Central memory CD8-positive, alpha-beta T cell (primary cell): ENCODE measurements at places on chromosomes 1 and 21.

DNA sequence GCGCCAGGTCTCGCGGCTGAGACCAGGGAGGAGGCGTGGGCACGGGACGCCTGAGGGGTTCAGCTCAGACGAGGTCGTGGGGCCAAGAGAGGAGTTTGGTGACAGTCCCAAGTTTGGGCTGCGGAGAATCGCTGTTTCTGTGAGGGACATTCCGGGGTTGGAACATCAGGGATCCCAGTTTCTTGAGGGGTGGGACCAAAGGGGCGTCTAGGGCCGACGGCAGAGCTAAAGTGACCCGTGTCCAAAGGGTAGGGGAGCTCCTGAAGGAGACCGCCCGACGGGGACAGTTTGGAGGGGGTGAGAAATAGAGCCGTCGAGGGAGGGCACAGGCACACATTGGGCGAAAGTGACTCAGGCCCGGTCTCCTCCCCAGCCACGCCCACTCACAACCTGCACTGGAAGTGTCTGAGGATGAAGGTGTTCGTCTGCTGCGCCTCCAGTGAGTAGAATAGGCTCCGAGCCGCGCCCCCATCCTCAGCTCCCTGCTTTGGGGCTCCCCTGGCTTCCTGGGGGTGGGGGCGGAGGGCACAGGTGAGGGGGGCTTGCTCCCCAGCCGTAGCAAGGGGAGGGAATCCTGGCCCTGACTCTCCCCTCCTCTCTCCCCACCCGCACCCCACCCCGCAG is 7.0 kb downstream of the EFNA3 start:
- peaks cover 36% of the 10 kb centered on the region for H3K27me3 ChIP-seq
- peaks cover 15% of the 10 kb centered on the region for H3K36me3 ChIP-seq
- DNase-seq: peak; percentile 53
- H3K4me3 ChIP-seq: peak overlapping the region; percentile 89
- peak overlapping the region; percentile 78 for H3K27ac ChIP-seq

DNA sequence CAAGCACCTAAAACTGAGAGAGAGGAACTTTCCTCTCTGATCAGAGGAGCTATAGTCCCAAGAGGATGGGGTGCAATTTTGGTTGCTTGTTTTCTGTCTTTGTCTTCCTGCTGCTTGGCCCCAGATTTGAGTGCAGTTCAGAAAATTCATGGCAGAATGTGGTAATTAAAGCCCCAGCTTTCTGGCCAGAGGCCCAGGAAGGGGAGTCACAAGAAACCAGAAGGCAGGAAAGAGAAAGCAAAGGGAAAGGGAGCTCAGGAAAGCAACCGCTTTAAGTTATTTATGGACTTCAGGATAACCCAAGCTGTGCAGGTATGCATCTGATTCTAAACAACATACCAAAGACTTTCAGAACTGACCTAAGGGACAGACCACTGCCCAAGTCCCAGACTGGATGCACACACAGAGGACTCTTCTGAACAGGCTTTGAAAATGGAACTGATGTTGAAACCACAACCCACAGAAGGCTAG is 88.8 kb downstream of the ST3GAL3 start:
- no peak overlapping the region for H3K4me3 ChIP-seq
- DNase-seq: no peak
- no peaks in the 10 kb centered on the region for H3K27me3 ChIP-seq
- H3K4me1 ChIP-seq: peaks cover under 1% of the 10 kb centered on the region

DNA sequence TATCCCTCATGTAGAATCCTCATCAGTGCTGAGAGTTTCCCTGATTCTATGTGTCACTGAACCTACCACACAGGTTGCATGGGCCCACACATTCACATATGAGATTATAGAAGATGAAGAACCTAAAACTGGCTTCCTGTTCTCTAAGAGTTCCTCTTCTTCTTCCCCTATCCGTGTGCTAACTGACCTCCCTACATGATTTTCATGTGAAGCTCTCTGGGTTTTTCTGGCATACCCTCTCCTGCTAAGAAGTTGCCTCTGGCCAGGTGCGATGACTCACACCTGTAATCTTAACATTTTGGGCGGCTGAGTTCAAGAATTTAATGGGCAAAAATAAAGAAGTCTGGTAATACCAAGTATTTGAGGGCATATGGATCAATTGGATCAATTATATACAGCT is 5.5 kb upstream of the CD244 start:
- no peaks in the 10 kb centered on the region for H3K27me3 ChIP-seq
- H3K27ac ChIP-seq: no peak overlapping the region
- no peaks in the 10 kb centered on the region for H3K36me3 ChIP-seq
- no peak overlapping the region for H3K4me3 ChIP-seq
- no peak for DNase-seq
- peaks cover 16% of the 10 kb centered on the region for H3K4me1 ChIP-seq

- peaks cover 22% of the 10 kb centered on the region for H3K36me3 ChIP-seq
- peak overlapping the region; percentile 17 for H3K27ac ChIP-seq
- DNase-seq: no peak
- H3K4me1 ChIP-seq: peaks cover 40% of the 10 kb centered on the region
- no peak overlapping the region for H3K4me3 ChIP-seq
Measured at GRCh38 chr1:246583448-246584185, 17.4 kb downstream of the CNST start.

DNA sequence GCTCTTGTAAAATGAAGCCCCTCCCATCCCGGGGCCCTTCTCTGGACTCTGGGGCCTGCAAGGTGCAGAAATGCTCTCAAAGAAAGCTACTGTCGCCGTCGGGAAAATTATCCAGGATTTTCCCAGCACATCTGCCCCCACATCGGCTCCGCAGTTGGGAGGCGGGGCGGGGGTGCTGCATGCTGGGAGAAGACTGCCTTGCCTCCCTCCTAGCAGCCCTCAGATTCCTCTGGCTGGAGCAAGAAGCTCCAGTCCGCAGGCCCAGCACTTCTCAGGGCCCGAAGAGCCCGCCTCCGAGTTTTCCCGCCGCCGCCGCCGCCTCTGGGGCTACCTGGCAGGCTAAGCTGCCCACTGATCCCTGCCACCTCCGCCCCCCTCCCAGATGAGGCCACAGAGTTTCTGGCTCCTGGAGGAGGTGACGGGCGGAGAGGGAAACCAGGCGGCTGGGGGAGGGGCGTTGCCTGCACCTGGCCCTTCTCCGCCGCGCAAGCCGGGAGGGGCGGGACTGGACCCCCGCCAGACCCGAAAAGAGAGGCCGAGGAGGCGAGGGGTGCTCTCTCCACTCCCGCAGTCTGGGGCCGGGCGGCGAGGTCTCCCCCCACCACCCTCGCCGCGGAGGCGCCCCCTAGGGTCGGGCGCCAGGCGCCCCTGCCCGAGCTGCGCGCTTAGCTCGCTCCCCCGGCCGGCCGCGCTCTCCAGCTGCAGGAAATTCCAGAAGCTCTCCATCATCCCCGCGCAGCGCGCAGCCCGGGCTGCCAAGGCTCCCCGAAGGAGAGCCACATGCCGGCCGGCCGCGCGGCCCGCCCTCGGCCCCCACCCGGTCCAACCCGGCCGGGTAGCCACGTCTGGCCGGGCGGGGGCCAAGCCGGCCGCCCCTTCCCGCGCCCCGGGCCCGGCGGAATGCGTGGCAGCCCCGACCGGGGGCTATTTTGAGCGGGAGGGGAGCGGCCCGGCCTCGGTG is 28.8 kb downstream of the AHDC1 start:
- peak overlapping the region; percentile 23 for H3K4me3 ChIP-seq
- DNase-seq: no peak

GRCh38 chr1:154094411-154094810 is 60.5 kb downstream of the NUP210L start:
- no peaks in the 10 kb centered on the region for H3K4me1 ChIP-seq
- no peak for DNase-seq
- no peak overlapping the region for H3K4me3 ChIP-seq

- no peak for DNase-seq
- no peak overlapping the region for H3K4me3 ChIP-seq
- no peak overlapping the region for H3K27ac ChIP-seq
- H3K36me3 ChIP-seq: peaks cover 2% of the 10 kb centered on the region
Measured at GRCh38 chr1:68231627-68232288, 565 bp downstream of the WLS start.

GRCh38 chr1:69288416-69288815 is 279.3 kb upstream of the LRRC7 start:
- H3K27me3 ChIP-seq: no peaks in the 10 kb centered on the region
- no peaks in the 10 kb centered on the region for H3K4me1 ChIP-seq
- H3K36me3 ChIP-seq: no peaks in the 10 kb centered on the region
- no peak overlapping the region for H3K27ac ChIP-seq

DNA sequence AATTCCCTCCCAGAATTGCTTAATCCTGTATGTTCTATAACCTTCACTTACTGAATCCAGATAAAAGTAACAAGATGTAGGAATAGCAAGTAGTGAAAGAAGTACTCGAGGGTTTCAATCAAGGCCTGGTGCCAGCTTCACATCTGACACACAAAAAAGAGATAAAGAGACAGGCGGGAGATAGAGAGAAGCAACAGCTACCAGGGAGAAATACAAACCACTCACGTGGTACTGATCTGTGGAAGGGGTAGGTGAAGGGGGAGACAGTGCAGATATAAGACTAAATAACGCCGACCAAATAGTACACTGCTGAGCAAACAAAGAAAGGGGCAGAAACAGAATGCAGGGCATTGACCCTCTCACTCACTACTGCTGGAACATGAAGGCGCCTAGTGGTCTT is 295.2 kb downstream of the NEGR1 start:
- H3K4me3 ChIP-seq: no peak overlapping the region
- no peaks in the 10 kb centered on the region for H3K27me3 ChIP-seq
- no peak overlapping the region for H3K27ac ChIP-seq
- no peaks in the 10 kb centered on the region for H3K4me1 ChIP-seq
- no peaks in the 10 kb centered on the region for H3K36me3 ChIP-seq
- no peak for DNase-seq

DNA sequence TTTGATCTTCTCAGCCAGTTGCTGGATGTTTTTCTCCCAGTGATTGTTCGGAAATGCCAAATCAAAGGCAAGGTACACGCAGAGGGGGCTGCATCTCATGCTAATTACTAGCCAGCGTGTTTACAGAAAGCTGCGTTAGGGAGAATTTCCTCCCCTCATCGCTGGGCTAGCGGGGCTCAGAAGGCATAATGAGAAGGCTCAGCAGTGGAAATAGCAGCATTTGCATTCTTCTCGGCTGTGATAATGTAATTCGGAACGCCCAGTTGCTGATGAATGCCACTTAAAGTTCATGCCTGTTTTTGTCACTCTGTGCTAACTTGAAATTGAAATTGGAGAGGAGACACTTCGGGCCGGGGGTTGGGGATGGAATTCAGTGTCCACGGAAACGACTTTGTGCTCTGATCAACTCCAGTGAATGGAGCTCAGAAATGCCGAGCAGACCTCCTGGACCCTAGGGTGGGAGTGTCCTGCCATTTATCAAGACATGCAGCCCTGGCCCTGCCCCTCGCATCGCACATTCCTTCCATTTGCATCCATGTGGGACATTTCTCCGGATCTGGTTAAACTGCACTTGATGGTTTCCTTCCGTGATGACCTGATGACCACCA is 313.4 kb upstream of the C1orf174 start:
- DNase-seq: no peak
- H3K36me3 ChIP-seq: no peaks in the 10 kb centered on the region
- no peak overlapping the region for H3K27ac ChIP-seq
- no peak overlapping the region for H3K4me3 ChIP-seq

DNA sequence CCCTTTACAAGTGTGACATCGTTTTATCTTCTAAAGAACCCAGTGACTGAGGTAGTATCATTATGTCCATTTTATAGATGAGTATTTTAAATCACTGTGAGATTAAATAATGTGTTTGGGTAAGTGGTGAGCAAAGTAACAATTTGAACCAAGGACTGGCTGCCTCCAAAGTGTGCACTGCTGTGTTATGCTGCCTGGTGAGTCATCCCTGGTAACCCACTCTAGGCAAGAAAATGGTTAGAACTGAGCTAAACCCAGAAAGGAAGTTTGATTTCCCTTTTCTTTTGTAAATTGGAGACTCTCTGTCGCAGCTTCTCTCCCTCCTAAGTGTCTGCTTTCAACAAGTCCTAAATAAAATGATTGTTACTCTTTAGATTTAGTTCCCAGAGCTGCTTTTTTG is 342.8 kb upstream of the KAZN start:
- H3K36me3 ChIP-seq: no peaks in the 10 kb centered on the region
- H3K4me3 ChIP-seq: no peak overlapping the region
- H3K4me1 ChIP-seq: no peaks in the 10 kb centered on the region
- H3K27me3 ChIP-seq: peaks cover 37% of the 10 kb centered on the region
- H3K27ac ChIP-seq: no peak overlapping the region

DNA sequence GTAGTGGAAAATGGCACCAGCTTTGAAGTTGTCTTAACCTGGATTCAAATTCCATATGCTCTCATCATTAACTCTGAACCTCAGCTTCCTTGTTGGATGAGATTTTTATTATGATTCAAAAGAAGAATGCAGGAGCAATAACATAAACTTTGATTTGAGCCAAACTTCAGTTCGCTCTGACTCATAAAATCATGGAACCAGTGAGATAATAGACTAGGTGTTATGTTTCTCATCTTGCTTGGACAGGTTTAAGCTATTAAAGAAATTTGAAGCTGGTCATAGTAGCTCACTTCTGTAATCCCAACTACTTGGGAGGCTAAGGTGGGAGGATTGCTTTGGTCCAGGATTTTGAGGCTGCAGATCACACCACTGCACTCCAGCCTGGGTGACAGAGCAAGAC is 172.8 kb downstream of the CLEC20A start:
- no peak for DNase-seq
- no peaks in the 10 kb centered on the region for H3K36me3 ChIP-seq
- H3K27ac ChIP-seq: no peak overlapping the region
- no peaks in the 10 kb centered on the region for H3K27me3 ChIP-seq
- H3K4me3 ChIP-seq: no peak overlapping the region

GRCh38 chr1:184061396-184062003 is 10.0 kb downstream of the TSEN15 start:
- no peak for DNase-seq
- H3K4me3 ChIP-seq: no peak overlapping the region
- H3K4me1 ChIP-seq: peaks cover 13% of the 10 kb centered on the region
- peaks cover 14% of the 10 kb centered on the region for H3K36me3 ChIP-seq
- H3K27ac ChIP-seq: no peak overlapping the region

DNA sequence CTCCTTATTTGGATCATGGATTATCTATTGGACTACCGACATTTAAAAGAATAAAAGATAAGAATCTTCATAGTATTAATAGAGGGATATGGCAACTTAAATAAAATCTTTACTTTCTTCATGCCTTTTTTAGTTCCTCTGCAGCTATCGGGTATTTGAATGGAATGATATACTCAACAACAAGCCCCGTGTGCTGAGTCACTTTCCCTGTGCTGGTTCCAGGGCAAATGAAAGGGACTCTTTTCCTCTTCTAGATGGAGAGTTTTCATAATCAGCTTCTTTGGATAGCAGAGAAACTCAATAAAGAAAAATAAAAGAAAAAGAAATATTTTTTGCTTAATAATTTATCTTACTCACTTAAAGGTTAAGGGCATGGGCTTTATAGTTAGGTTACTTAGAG is 213.7 kb downstream of the LRRC40 start:
- H3K4me1 ChIP-seq: no peaks in the 10 kb centered on the region
- no peak overlapping the region for H3K27ac ChIP-seq
- no peaks in the 10 kb centered on the region for H3K36me3 ChIP-seq
- no peaks in the 10 kb centered on the region for H3K27me3 ChIP-seq

GRCh38 chr1:170340308-170340707 is 191.7 kb upstream of the GORAB start:
- DNase-seq: no peak
- H3K4me1 ChIP-seq: no peaks in the 10 kb centered on the region
- H3K36me3 ChIP-seq: no peaks in the 10 kb centered on the region
- peaks cover 28% of the 10 kb centered on the region for H3K27me3 ChIP-seq

GRCh38 chr1:156368889-156369684 is at the start of gene RHBG:
Gene RHBG (plus strand): TSS chr1:156369211. CDS start chr1:156369250, 39 bp downstream.
- no peaks in the 10 kb centered on the region for H3K36me3 ChIP-seq
- DNase-seq: no peak
- H3K4me1 ChIP-seq: peaks cover 5% of the 10 kb centered on the region
- H3K4me3 ChIP-seq: peak within 1 kb of the TSS; percentile 48
- H3K27me3 ChIP-seq: peaks cover 71% of the 10 kb centered on the region
- no peak within 1 kb of the TSS for H3K27ac ChIP-seq
